PC-9 (cell line): ENCODE measurements at places on chromosomes 7 and 10.

DNA sequence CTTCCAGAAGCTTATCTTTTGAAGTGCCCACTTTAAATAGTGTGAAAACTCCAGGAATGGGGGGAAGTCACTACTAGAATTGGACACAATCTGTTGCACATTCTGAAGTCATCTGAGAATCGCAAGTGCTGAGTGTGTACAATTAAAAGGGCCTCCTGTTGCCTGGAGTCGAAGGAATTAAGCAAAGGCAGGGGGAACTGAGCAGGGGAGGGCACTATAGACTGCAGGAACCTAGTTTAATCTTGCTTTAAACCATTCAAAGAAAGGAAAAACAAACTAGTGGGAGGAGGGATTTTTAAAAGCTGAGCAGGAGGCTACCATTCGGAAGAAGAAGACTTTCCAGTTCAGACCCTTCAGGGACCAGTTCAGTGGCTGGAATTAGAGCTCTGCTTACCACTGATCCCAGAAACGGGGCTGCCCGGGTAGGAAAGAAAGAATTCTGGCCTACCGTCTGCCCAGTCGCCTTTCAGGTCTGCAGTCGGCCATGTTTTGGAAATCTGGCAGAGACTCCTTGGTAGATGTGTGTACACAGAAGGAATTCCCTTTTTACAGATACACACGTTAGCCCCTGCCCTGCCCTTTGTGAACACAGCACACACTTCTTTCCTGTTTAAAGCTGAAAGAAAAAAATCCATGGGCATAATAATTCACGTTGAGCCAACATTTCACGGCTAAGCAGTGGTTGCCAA, 610.6 kb upstream of the FOXK1 start:
- DNase-seq = no peak

DNA sequence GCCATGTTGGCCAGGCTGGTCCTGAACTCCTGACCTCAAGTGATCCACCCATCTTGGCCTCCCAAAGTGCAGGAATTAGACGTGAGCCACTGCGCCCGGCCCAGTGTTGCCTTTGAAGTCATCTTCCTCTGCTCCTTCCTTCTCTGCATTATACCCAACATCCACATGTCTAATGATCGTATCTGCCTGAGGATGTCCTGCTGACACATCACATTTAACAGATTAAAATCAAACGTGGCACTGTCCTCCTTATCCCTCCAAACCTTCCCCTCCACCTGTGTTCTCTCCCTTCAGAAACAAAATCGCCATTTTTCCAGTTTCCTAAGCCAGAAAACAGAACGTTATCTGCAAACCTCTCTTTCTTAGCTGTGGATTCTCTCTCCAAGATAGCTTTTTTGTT, 8.4 kb upstream of the SDK1 start:
- no peak for DNase-seq

GRCh38 chr10:3811291-3811870, 26.4 kb upstream of the KLF6 start:
- DNase-seq = peak; percentile 35

DNA sequence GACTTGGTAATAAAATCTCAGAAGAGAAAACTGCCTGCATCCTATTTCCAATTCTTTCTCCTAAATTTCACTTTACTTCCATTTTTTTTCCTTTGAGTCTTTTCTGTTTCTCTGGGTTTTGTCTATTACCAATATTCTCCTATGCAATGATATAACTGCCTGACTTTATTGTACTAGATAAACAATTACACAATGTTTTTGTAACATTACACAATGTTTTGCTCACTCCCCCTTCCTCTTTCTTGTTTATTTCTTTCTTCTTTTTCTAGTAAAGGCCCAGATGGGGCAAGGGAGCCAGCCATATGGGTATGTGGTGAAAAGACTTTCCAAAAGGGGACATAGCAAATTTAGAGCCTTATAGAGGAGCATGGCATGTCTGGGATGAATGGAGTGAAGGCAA, 278.7 kb upstream of the PHYHIPL start:
- no peak for DNase-seq

- DNase-seq = no peak
These were observed 56.7 kb upstream of the EN2 start for GRCh38 chr7:155401231-155401630.

GRCh38 chr10:87706731-87707130, 47.1 kb downstream of the PAPSS2 start:
- DNase-seq = no peak

DNA sequence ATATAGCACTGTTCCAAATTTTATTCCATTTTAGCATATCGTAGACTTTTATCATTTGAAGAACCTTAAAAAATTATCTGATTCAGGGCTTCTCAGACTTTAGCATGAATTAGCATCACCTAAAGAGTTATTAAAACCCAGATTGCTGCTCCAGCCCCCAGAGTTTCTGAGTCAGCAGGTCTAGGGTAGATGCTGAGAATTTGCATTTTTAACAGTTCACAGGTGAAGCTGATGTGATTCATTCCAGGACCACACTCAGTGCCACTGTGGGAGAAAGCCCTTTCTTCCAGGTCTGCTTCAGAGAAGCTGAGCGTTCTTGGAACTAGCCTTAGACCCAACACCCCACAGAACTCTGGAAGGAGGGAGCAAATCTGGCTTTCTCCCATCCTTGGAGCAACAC, 174.1 kb upstream of the YAE1 start:
- no peak for DNase-seq

- DNase-seq = no peak
These were observed 24.5 kb downstream of the IL15RA start for GRCh38 chr10:5952731-5953385.

- no peak for DNase-seq
These were observed 82.7 kb downstream of the FAM204A start for GRCh38 chr10:118259288-118259906.
